ENCODE measurements at places on chromosomes 5 and 9. TPM values are rescaled to one million over a fixed set of nuclear protein-coding genes. Genes with fewer than 3 reads are reported as not detected.

Gene ACER2
- 1.2 TPM for polyA plus RNA-seq

Gene NME5
- polyA plus RNA-seq, result 1.2 TPM

Gene TEK
- 0.54 TPM for polyA plus RNA-seq

Gene ENTREP1
- polyA plus RNA-seq, result 0.03 TPM

Gene TXN
- 700 TPM for polyA plus RNA-seq

Gene SPINK6
- polyA plus RNA-seq, result not detected
